Kidney glomerular epithelial cell (primary cell): ENCODE measurements at places on chromosomes 4 and X.
A peak's percentile ranks its signal among the peaks of the same experiment; 100 is the strongest.

DNA sequence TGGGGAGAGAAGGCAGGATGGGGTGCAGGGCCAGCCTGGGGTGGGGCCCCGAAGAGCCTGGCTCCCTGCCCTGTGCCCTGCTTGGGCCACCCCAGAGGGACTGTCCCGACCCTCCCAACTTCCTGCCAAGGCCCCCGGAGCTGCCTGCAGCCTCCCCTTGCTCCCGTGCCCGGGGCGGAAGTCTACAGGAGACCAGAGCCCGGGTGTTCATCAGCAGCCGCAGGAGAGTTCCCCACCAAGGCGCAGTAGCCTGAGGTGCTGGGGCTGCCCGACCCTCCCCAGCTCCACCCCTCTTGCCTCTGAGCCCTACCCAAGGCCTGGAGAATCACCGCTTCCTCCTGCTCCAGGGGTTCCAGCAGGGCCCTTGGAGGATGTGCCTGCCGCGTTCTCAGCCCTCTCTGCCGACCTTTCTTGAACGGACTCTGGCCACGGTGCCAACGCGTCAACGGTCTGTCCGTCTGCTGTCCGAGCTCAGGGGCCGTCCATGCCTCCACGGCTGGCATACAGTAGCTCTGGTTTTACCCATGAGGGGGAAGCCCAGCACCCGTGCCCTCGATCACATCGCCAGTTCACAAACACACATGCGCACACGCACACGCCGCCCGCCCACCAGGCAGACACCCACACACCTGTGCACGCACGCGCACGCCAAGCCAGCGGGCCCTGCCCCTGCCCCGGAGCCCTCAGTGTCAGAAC lies 36.0 kb upstream of the SPON2 start:
- DNase-seq = no peak

GRCh38 chrX:101393530-101394305 lies 2.9 kb downstream of the RPL36A start:
- DNase-seq = no peak

GRCh38 chr4:11698846-11699590 lies 270.3 kb upstream of the HS3ST1 start:
- peak; percentile 41 for DNase-seq

- peak; percentile 58 for DNase-seq
These were observed 109.3 kb upstream of the KLHL13 start for GRCh38 chrX:118225711-118226428.

DNA sequence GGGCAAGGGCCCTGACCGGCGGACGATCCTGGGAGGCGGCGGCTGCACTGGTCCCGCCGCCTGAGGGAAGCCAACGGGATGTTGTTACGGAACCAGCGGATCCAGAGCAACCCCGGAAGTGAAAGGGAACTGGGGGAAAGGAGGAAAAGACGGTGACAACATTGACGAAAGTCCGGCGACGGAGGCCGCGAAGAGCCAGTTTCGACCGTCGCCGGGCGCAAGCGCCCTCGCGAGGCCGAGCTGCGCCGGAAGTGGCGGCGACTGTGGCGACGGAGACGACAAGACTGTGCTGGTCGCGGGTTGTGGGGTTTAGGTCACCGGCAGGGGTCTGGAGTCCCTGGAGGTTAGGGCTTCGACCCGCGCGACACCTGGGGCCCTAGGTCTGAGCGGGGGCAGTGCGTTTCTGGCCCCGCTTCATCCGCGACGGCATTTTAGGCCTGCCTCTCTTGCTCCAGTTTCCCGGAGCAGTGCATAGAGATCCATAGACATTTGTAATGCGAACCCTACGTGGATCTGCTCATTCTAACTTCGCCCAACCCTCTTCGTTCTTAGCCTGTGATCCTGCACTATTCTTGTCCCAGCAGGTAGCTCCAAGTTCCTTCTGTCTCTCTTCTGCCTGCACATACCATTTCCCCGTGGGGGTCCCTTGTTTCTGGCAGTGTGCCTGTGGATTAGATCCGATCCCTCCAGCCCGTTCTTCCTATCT lies at the start of gene BOD1L1:
BOD1L1 (minus strand) TSS at position 120 of the 706 bp plus-strand sequence. CDS start 138 bp downstream, outside the sequence.
- DNase-seq = peak; percentile 86

DNA sequence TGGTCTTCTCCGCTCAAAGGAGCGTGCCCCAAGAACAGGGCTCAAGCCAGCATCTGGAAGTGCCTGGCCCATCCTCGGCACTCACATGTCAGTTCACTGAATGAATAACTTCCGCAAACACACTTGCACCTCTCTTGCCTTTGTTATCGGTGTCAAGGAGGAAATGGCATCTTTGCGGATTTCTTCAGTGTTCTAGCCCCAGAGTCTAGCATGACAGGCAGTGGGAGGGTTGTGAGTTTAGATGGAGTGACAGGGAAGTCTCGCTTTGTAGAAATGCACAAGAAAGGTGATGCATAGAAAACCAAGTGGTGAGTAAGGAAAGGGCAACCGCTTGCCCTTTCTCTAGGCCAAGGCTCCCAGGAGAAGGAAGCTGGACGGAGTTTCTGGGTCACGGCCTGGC lies 17.6 kb upstream of the MECP2 start:
- DNase-seq = no peak

DNA sequence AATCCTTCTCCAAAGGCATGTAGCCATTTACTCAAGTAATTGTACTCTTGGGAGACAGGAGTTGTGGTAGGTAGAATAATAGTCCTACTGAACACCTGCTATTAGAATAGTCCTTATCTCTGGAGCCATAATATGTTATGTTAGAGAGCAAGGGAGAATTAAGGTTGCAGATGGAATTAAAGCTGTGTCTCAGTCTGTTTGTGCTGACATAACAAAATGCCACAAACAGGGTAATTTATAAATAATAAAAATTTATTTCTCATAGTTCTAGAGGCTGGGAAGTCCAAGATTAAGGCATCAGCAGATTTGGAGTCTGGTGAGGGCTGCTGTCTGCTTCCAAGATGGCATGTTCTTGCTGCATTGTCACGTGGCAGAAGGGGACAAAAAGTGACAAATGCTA lies 24.2 kb upstream of the FRAS1 start:
- no peak for DNase-seq
